ENCODE measurements at places on chromosomes 5 and 9. TPM values are rescaled to one million over a fixed set of nuclear protein-coding genes. Genes with fewer than 3 reads are reported as not detected.

The INIP gene
- 33.4 TPM for total RNA-seq

The PCDHB11 gene
- not detected for total RNA-seq

The RABEPK gene
- 12.2 TPM for total RNA-seq

The MTMR12 gene
- total RNA-seq = 26.3 TPM

The LHX2 gene
- not detected for total RNA-seq

The NUDT2 gene
- 21.0 TPM for total RNA-seq

The LPAR1 gene
- not detected for total RNA-seq

The PDCD1LG2 gene
- 0.90 TPM for total RNA-seq

The GGTA1 gene
- not detected for total RNA-seq

The PRDM9 gene
- total RNA-seq = not detected

The GCNT4 gene
- total RNA-seq = 30.8 TPM

The SGCD gene
- total RNA-seq = not detected

The SLC45A2 gene
- not detected for total RNA-seq

The GABBR2 gene
- total RNA-seq = not detected

The PURA gene
- 31.2 TPM for total RNA-seq

The OR1Q1 gene
- total RNA-seq = not detected

The C5orf46 gene
- total RNA-seq = not detected

The RXRA gene
- 11.6 TPM for total RNA-seq

All from CD4-positive, alpha-beta memory T cell (primary cell).